ENCODE measurements at places on chromosomes 11 and 22.

DNA sequence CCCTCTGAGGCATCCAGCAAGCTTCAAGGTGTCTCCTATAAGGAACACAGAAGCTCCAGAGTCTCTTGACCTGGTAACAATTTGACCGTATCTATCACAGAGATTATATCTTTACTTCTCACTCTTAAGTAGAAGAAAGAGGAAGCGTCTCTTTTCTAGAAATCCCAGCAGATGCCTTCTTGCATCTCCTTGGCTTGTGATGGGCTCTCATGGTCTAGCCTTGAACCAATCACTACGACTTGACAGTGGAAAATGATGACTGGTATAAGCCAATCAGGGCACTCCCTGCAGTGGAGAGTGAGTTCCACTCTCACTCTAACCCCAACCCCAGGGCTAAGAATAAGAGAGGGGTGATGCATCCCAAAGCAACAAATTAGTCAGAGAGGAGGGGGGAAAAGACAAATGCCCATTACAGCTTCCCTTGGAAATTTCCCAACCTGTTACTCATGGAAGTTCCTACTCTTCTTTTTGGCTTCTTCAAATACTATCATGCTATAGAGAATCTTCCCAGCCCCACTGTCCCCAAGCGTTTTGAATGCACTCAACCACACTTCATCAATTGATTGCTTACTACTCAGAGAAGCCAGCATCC lies 293.5 kb downstream of the MN1 start:
- DNase-seq, result no peak

- DNase-seq, result no peak
These were observed 34.7 kb upstream of the CLNS1A start for GRCh38 chr11:77672264-77672663.

DNA sequence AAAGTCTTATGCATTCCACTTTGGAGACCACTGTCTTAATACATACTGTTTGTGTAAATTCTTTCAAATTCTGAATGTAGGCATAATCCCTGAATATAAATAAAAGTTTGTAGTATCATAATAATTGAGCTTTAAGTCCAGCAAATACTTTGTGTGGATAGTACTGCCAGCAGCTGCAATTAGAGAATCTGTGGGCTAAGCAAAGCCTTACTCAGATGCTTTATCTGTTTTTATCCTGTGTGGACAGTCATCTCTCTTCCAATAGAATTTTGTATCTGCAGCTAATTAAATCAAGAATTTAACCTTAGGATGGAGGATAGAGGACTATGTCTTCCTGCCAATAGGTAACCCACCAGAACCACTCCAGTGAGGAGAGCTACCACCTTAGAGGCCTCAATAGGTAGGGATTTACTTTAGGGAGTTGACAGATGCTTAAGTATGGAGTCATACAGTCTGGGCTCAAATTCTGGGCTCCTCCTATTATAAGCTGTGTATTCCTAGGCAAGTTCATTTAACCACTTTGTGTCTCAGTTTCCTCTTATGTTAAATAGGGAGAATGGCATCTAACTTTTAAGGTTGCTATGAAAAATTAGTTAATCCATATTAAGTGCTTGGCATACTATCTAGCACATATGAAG lies 71.1 kb downstream of the STIM1 start:
- no peak for DNase-seq

DNA sequence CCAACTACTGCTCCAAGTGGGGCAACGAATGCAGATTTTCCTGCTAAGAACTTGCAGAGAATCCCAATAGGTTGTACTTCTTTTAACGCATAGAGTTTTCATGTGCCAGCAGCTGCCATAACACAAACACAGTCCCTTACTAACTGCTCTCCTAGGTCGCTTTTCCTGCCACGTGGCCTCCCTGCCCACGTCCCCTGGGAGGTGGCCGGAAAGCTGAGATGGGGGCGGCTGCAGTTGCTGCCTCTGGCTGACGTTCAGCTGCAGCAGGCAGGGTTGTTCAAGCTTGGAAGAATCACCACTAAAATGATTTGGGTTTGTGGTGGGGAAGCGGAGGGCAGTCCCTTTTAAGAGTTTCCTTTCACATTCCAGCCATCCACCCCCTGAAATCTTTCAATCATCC lies 39.3 kb downstream of the ZNF202 start:
- no peak for DNase-seq

- no peak for DNase-seq
These were observed 12.2 kb downstream of the MOV10L1 start for GRCh38 chr22:50101870-50102565.

GRCh38 chr11:79321263-79321662 lies 119.6 kb downstream of the TENM4 start:
- DNase-seq, result no peak

DNA sequence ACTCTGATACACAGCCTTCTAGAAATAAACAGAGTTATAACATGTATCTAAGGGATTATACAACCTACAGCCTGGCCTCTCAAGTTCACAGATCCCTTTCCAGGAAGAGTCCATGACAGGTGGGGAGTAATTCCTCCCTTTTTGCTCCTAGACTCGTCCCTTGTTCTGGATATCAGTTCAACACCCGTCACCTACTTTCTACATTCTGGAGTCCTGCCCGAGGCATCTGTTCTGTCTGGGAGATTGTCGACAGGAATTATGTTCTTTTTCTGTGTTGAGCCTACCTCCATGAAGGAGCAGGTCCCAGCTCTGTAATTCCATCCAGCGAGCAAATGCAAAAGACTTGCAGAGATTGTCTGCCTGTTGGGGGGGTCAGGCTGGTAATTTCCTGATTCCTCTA lies 224.6 kb upstream of the NTM start:
- peak; percentile 26 for DNase-seq

GRCh38 chr22:17705951-17706900 lies 67.7 kb downstream of the BCL2L13 start:
- DNase-seq, result no peak

DNA sequence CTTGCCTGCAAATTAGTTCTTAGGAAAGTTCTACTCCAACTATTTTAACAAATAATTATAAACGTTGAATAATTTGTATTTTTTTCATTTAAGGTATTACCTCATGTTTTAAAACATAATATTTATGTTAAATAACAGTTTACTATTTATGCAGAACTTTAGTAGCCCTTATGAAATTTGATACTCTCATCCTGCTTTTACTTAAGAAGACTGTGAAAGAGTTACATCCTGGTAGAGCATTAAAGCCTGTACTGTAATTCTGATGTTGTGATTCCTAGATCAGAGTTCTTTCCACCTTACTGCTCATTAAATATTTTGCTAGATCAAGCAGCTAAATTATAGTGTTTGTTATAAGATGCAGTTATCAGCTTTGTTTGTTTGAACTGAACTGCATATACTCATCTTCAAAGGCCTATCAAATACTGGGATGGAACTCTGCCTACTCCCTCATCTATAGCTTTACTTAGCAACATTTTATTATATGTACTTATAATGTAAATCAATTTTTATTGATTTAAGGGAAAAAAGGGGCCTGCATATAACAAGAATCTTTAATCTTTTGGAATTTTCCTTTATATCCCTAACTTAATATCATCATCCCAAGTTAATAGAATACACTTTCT lies 304.2 kb downstream of the DYNC2H1 start:
- no peak for DNase-seq

DNA sequence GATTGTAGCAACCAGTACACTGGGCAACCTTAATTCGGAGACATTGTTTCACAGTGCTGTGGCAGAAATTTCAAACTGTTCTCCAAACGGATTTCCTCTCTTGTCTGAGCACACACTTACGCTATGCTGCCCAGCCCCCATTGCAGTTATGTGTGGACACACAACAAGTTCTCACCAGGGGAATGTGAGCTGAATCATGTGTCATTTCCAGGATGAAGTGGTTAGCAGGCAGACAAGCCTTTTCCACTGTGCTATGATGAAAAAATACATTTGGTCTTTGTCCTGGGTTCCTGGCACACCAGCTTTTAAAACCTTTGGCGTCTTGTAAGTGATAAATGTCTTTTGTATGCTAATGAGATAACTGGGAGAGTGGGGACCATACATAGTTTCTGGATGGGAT lies 46.9 kb upstream of the SYT9 start:
- DNase-seq, result no peak

- no peak for DNase-seq
These were observed 20.2 kb upstream of the FEZ1 start for GRCh38 chr11:125516245-125516644.

- DNase-seq, result no peak
These were observed 169.8 kb upstream of the TENM4 start for GRCh38 chr11:79610678-79611077.

- DNase-seq, result no peak
These were observed 12.9 kb downstream of the ROBO3 start for GRCh38 chr11:124877910-124878758.

GRCh38 chr11:19366992-19367709 lies 126.4 kb upstream of the E2F8 start:
- DNase-seq, result no peak

DNA sequence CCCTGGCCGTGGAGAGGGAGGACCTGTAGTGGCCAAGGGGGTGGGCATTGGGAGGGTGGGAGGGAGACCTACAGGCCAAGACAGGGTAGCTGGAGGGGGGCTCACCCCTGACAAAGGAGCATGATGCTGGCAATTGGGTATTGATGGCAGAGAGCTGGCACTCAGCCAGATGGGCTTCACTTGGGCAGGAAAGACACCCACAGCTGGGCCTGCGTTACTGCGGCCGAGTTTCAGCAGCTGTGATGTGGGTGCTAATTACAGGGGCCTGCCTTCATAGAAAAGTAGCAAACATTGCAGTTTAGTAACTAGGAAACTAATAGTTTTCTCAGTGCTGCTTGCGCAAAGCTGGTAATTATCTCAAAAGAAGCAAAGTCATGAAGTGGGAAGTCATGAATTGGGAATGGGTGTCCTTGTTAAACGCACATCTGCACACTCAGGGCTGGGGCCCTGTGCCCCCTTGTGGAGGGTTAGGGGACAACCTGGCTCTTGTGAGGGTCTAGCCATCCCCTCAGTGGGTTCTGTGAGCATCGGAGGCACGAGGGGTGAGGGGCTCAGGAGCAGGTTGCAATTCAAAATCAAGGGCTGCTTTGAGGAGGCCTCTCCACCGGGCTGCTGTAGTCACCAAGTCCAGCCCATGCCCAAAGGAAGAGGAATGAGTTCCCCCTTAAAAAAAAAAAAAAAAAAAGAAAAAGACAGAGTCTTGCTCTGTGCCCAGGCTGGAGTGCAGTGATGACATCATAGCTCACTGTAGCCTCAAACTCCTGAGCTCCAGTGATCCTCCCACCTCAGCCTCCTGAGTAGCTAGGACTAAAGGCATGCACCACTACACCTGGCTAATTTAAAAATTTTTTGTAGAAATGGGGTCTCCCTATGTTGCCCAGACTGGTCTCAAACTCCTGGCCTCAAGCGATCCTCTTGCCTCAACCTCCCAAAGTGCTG lies 24.4 kb upstream of the TXNRD2 start:
- peak; percentile 56 for DNase-seq

- DNase-seq, result no peak
These were observed 31.4 kb upstream of the BRSK2 start for GRCh38 chr11:1358286-1358685.

DNA sequence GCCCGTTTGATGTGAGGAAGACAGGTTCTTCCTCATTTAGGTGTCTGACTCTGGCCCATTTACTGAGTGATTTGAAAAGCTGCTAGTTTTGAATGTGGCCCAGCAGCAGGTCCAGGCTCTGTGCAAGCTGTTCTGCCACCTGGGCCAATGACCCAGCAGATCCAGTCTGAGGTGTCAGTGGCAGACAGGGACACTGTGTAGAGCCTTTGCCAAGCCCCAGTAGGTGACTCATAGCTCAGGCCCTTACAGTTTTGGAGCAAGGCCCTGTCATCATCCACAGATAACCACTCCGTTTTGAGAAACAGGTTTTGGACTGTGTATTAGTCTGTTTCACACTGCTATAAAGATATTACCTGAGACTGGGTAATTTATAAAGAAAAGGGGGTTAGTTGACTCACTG lies 23.9 kb downstream of the TSPAN32 start:
- DNase-seq, result no peak

Measured in NCI-H524 (cell line).